NCI-H526 treated with DMSO at 0.1 percent for 48 hours (cell line): ENCODE measurements at places on chromosomes 3 and 15.

GRCh38 chr3:104614564-104614963 lies 752.1 kb upstream of the ALCAM start:
- DNase-seq, result no peak

GRCh38 chr3:66028457-66028856 lies 10.3 kb downstream of the MAGI1 start:
- DNase-seq, result no peak

GRCh38 chr3:23704298-23704697 lies 101.5 kb upstream of the UBE2E1 start:
- DNase-seq, result no peak

- DNase-seq, result no peak
Measured at GRCh38 chr3:51382076-51382745, 2.9 kb upstream of the MANF start.

DNA sequence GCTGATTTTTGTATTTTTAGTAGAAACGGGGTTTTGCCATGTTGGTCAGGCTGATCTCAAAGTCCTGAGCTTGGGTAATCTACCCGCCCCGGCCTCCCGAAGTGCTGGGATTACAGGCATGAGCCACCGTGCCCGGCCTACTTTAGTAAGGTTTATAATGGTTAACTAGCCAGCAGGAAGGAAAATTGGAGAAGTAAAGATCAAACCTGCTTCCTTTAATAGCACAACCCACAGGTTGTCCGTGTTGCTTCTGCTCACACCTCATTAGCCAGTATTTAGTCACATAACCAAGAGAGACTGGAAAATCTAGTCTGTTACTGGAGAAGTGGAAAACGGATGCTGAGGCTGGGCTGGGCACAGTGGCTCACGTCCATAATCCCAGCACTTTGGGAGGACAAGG lies 51.9 kb upstream of the TBL1XR1 start:
- DNase-seq, result no peak

- no peak for DNase-seq
Measured at GRCh38 chr15:80275961-80276360, 23.9 kb upstream of the CTXND1 start.
